Central memory CD8-positive, alpha-beta T cell (primary cell): ENCODE measurements at places on chromosomes 7 and 10.

DNA sequence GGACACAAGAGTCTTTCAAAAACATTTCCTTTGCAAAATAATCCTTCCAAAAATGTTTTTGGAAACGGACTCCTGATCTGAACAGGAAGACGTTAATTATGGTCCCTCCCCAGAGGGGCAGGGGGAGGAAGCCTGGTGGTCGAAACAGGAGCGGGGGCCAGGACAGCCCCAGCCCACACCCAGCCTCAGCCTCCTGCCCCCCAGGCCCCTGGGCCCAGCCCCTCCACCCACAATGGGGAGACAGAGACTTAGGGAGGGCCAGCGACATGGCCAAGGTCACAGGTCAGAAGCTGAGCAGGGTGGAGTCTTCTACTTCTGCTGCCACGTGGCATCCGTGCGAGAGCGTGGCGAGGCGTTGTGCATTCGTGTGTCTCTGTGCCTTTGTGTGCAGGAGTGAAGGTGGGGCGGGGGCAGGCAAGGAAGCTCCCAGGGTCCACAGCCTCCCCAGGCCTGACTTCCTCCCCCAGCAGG lies 14.0 kb upstream of the GRIFIN start:
- H3K36me3 ChIP-seq: peaks cover 11% of the 10 kb centered on the region
- H3K4me1 ChIP-seq: no peaks in the 10 kb centered on the region
- H3K4me3 ChIP-seq: no peak overlapping the region
- H3K27ac ChIP-seq: no peak overlapping the region
- peaks cover 12% of the 10 kb centered on the region for H3K27me3 ChIP-seq

DNA sequence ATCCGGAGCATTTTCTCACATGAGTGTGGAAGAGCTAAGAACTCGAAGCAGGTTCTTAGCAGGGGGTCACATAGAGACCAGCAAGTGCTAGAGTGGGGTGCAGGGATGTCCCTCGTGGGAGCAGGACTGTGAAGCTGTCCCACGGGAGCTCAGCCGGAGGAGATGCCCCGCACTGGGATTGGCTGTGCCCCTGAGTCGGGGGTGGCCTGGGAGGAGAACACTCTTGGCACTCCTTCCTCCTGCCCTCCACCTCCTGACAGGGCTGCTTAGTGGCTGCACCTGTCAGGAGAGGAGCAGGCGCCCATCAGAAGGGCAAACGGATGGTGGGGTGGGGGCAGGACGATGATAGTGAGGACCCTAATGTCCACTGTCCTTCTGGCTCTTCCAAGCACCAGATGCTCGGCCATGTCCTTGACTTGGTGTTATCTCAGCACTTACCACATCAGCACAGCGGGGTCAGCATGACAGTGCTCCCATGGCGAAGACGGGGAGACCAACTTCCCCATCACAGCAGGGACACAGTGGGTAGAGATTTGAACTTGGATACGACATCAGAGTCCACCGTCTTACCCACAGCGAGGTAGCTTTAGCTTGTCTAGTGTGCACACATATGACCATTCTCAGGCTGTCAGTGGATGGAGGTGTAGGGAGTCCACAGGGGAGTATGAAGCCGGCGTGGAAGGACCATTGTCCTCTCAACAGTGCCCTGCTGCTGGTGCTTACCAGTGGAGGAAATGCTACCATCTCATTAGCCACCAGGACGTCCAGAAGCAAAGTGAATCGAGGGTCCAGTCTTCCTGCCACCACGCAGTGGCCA lies 142.5 kb upstream of the SHH start:
- no peak overlapping the region for H3K27ac ChIP-seq
- H3K4me3 ChIP-seq: no peak overlapping the region
- no peaks in the 10 kb centered on the region for H3K4me1 ChIP-seq

DNA sequence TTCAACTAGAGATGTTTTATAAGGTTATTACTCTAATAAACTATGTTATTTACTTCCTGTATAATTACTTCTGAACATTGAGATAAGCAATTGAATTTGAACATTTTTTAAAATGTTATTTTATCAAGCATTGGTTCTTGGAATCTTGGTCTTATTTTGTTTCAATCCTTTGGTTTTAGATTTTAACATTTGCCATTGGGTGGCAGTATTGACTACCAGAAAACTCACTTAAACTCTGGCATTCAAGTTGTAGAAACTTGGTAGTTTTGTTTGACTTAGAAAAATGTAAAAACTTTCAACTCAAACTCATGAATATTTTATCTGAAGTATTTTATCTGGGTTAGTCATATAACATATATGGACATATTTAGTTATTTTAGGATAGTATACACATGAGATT lies 48.1 kb downstream of the ATRNL1 start:
- no peaks in the 10 kb centered on the region for H3K36me3 ChIP-seq
- no peak for DNase-seq
- H3K27ac ChIP-seq: no peak overlapping the region
- H3K4me1 ChIP-seq: no peaks in the 10 kb centered on the region
- H3K27me3 ChIP-seq: no peaks in the 10 kb centered on the region
- no peak overlapping the region for H3K4me3 ChIP-seq

GRCh38 chr7:94039368-94040035 lies 35.3 kb upstream of the BET1 start:
- H3K36me3 ChIP-seq: no peaks in the 10 kb centered on the region
- H3K4me3 ChIP-seq: no peak overlapping the region
- H3K27me3 ChIP-seq: peaks cover 40% of the 10 kb centered on the region

DNA sequence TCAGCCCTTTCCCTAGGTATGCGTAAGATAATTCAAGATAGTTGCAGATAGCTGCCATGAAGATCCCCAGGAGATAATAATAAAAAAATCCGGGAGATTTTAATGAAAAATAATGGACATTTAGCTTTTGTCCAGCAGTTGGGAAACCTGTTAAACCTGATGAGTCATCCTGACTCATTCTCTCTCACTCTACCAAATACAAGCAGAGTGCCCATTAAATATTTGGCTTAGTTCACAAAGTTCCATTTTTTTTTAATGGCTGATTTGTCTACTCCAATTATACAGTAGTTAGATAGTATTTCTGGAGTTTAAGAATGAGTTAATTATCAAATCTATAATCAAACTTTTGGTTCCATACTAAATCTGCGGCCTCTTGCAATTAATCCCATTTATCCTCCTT lies 2.1 kb upstream of the SHTN1 start:
- DNase-seq: no peak
- no peak overlapping the region for H3K27ac ChIP-seq
- no peaks in the 10 kb centered on the region for H3K36me3 ChIP-seq
- no peak overlapping the region for H3K4me3 ChIP-seq
- H3K4me1 ChIP-seq: no peaks in the 10 kb centered on the region

- DNase-seq: no peak
- no peaks in the 10 kb centered on the region for H3K27me3 ChIP-seq
- peaks cover 7% of the 10 kb centered on the region for H3K36me3 ChIP-seq
- no peak overlapping the region for H3K4me3 ChIP-seq
These were observed 307.4 kb upstream of the AOAH start for GRCh38 chr7:37031571-37032257.

DNA sequence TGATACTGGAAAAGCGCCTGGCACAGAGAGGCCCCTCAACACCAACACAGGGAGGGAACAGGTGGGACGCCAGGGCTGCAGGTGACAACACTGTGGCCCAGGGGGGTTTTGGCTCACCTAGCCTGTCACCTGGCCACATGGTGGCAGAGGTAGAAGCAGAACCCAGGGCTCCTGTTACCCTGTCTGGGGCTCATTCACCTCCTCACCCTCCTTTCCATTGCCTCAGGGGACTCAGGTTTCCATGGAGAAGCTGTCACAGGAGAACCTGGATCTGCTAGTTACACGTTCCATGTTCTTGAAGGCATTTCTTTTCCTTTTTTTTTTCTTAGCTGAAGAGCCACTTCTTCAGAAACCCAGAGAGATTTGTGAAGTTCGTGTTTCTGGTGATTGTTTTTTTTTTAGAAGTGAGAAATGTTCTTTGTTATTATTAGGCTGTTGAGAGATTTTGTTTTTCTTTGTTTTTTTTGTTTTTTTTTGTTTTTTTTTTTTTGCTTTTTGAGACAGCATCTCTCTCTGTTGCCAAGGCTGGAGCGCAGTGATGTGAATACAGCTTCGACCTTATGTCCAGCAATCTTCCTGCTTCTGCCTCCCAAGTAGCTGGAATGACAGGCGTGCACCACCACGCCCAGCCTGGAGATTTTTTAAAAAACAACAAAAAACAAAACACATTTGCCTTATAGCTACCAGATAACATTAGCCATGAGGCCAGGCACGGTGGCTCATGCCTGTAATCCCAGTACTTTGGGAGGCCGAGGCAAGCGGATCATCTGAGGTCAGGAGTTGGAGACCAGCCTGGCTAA lies 16.0 kb downstream of the DENND2A start:
- DNase-seq: no peak
- no peak overlapping the region for H3K4me3 ChIP-seq
- no peak overlapping the region for H3K27ac ChIP-seq
- no peaks in the 10 kb centered on the region for H3K4me1 ChIP-seq
- peaks cover 19% of the 10 kb centered on the region for H3K27me3 ChIP-seq
- no peaks in the 10 kb centered on the region for H3K36me3 ChIP-seq

GRCh38 chr7:69996121-69996520 lies 397.8 kb downstream of the AUTS2 start:
- H3K36me3 ChIP-seq: no peaks in the 10 kb centered on the region
- H3K27me3 ChIP-seq: peaks cover under 1% of the 10 kb centered on the region
- DNase-seq: no peak

GRCh38 chr10:122204691-122205489 lies 66.2 kb upstream of the BTBD16 start:
- H3K27me3 ChIP-seq: peaks cover 25% of the 10 kb centered on the region
- no peaks in the 10 kb centered on the region for H3K4me1 ChIP-seq
- no peak for DNase-seq
- no peak overlapping the region for H3K4me3 ChIP-seq
- no peak overlapping the region for H3K27ac ChIP-seq

- no peak overlapping the region for H3K4me3 ChIP-seq
- H3K4me1 ChIP-seq: peaks cover 29% of the 10 kb centered on the region
- H3K27me3 ChIP-seq: no peaks in the 10 kb centered on the region
- DNase-seq: no peak
These were observed 103.0 kb downstream of the RBM20 start for GRCh38 chr10:110746969-110747608.

DNA sequence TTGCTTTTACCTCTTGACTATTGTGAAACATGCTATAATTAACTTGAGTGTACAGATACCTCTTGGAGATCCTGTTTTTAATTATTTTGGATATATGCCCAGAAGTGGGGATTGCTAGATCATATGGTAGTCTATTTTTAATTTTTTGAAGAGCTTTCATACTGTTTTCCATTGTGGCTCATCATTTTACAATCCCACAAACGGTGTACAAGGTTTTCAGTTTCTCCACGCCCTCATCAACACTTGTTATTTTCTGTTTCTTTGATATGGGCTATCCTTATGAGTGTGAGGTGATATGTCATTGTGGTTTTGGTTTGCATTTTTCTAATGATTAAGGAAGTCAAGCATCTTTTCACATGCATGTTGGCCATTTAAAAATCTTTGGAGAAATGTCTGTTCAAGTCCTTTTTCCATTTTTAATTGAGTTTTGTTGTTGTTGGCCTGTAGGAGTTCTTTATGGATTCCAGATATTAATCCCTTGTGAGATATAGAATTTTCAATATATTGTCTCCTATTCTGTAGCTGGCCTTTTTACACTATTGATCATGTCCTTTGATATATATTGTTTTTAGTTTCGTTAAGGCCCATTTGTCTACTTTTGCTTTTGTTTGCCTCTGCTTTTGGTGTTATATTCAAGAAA lies 7.5 kb downstream of the AGK start:
- DNase-seq: no peak
- H3K36me3 ChIP-seq: peaks cover 28% of the 10 kb centered on the region
- H3K27ac ChIP-seq: peak overlapping the region; percentile 90
- H3K4me3 ChIP-seq: peak overlapping the region; percentile 60
- peaks cover 52% of the 10 kb centered on the region for H3K4me1 ChIP-seq

- peaks cover 36% of the 10 kb centered on the region for H3K4me1 ChIP-seq
- H3K36me3 ChIP-seq: peaks cover 10% of the 10 kb centered on the region
- H3K4me3 ChIP-seq: no peak overlapping the region
- no peaks in the 10 kb centered on the region for H3K27me3 ChIP-seq
- H3K27ac ChIP-seq: no peak overlapping the region
- no peak for DNase-seq
These were observed 3.7 kb downstream of the STX1A start for GRCh38 chr7:73715648-73716317.

DNA sequence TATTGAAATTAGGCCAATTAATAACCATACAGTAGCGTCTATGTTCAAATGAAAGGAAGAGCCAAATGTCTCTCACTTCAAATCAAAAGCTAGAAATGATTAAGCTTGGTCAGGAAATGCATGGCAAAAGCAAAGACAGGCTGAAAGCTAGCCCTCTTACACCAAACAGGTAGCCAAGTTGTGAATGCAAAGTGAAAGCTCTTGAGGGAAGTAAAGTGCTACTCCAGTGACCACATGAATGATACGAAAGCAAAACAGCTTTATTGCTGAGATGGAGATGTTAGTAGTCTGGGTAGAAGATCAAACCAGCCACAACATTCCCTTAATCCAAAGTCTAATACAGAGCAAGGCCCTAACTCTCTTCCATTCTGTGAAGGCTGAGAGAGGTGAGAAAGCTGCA lies 123.8 kb downstream of the TEX36 start:
- H3K4me3 ChIP-seq: no peak overlapping the region
- H3K27ac ChIP-seq: no peak overlapping the region
- H3K36me3 ChIP-seq: no peaks in the 10 kb centered on the region
- H3K27me3 ChIP-seq: peaks cover 49% of the 10 kb centered on the region
- no peak for DNase-seq
- peaks cover 7% of the 10 kb centered on the region for H3K4me1 ChIP-seq

DNA sequence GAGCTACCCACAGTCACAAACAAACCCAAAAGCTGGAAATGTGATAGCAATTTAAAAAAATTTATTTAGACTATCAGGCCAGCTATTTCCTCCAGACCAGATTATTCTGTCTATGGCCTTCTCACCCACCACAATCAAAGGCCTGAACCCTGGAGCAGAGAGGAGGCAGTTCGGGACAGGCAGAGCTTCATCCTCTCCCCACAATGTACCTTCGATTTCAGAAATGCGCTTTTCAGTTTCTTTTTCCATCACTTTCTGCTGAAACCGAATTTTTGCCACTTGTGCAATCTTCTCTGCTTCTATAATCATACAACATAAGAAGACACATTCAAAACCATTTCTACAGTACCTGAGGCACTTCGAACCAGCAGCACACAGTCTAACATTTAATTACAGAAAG lies 29.9 kb downstream of the ERLIN1 start:
- H3K4me1 ChIP-seq: peaks cover 15% of the 10 kb centered on the region
- H3K36me3 ChIP-seq: peaks cover 51% of the 10 kb centered on the region
- H3K4me3 ChIP-seq: no peak overlapping the region
- H3K27ac ChIP-seq: no peak overlapping the region
- no peak for DNase-seq

GRCh38 chr7:146539836-146540235 lies 423.2 kb downstream of the CNTNAP2 start:
- H3K4me3 ChIP-seq: no peak overlapping the region
- no peaks in the 10 kb centered on the region for H3K27me3 ChIP-seq
- DNase-seq: no peak
- H3K27ac ChIP-seq: no peak overlapping the region

GRCh38 chr7:137992104-137992549 lies 9.8 kb downstream of the CREB3L2 start:
- no peaks in the 10 kb centered on the region for H3K36me3 ChIP-seq
- H3K4me1 ChIP-seq: peaks cover 37% of the 10 kb centered on the region
- H3K4me3 ChIP-seq: no peak overlapping the region
- DNase-seq: no peak

GRCh38 chr10:43202224-43202656 lies 64.0 kb downstream of the CSGALNACT2 start:
- peaks cover 13% of the 10 kb centered on the region for H3K4me1 ChIP-seq
- H3K27ac ChIP-seq: peak overlapping the region; percentile 55
- DNase-seq: peak; percentile 33
- H3K4me3 ChIP-seq: peak overlapping the region; percentile 80
